ENCODE measurements at places on chromosomes 1 and 21.

DNA sequence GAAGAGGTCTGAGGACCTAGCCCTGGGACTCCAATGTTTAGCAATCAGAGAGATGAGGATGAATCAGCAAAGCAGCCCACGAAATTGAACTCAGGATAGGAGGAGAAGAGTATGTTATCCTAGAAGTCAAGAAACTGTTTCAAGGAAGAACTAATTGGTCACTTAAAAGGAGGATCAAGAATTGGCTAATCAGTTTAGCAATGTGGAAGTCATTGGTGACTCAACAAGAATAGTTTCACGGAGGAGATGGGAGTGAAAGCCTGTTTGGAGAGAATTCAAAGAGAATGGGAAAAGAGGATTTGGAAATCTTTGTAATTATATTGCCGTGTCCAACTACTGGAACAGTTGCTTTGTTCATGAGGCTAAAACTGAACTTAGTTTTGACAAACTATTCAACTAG lies 7.4 kb downstream of the HMCN1 start:
- no peak for DNase-seq

- no peak for DNase-seq
Observed at GRCh38 chr1:33424205-33424604, 6.7 kb downstream of the PHC2 start.

GRCh38 chr1:46411601-46412341 lies 17.7 kb downstream of the FAAH start:
- DNase-seq, result peak; percentile 20

- no peak for DNase-seq
Observed at GRCh38 chr1:173294843-173295242, 87.7 kb upstream of the TNFSF4 start.

- no peak for DNase-seq
Observed at GRCh38 chr1:7046891-7047290, 261.6 kb downstream of the CAMTA1 start.

- no peak for DNase-seq
Observed at GRCh38 chr21:45157932-45158331, 83.6 kb downstream of the ADARB1 start.

DNA sequence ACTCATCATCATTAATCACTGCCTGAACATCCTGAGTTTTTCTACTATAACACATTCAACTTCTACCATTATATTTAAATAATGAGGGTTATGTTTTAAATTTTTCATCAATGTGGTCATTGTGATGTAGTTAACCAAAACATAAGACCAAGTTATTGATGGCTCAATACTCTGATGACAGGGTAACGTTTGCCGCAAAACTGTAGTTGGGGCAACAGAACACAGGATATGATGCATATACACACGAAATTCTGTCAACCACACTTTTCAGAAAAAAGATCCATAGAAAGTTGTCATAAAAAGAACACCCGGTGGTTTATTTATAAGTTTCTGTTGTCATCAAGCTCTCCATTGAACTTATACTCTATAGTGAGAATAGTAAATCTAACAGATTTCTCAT lies 121.7 kb upstream of the COL11A1 start:
- no peak for DNase-seq

- no peak for DNase-seq
Observed at GRCh38 chr1:94384485-94385265, 33.5 kb upstream of the ABCD3 start.

All from activated naive CD4-positive, alpha-beta T cell treated with Interleukin-2 at 50 U/mL for 16 hours (primary cell).